ENCODE measurements at places on chromosomes 5 and 9.

DNA sequence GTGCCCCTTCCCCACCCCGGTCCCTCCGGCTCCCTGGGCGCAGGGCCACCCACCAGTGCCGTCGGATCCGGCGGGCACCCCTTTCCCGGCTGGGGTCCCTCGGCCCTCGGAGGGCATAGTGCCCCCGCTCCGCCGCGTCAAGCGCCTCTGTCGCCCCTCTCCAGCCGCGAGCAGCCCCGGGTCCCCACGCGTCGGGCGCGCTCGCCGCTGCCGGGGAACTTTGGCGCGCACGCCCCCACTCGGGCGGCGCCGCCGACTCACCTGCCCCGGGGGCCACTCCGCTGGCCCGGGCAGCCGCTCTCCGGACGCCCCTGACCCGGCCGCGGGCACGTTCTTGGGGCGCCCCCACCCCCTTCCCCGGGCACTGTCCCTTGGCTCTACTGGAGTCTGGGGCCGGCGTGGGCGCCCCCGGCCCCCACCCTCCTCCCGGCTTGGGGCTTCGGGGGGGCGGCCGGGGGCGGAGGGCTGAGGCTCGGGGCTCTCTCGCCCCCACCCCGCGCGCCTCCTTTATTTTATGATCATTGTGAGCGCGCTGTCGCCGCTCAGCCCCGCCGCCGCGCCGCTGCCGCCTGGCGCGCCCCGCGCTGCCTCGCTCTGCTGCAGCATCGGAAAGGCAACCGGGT, 1.1 kb upstream of the FAM78A start:
- no peak for DNase-seq

DNA sequence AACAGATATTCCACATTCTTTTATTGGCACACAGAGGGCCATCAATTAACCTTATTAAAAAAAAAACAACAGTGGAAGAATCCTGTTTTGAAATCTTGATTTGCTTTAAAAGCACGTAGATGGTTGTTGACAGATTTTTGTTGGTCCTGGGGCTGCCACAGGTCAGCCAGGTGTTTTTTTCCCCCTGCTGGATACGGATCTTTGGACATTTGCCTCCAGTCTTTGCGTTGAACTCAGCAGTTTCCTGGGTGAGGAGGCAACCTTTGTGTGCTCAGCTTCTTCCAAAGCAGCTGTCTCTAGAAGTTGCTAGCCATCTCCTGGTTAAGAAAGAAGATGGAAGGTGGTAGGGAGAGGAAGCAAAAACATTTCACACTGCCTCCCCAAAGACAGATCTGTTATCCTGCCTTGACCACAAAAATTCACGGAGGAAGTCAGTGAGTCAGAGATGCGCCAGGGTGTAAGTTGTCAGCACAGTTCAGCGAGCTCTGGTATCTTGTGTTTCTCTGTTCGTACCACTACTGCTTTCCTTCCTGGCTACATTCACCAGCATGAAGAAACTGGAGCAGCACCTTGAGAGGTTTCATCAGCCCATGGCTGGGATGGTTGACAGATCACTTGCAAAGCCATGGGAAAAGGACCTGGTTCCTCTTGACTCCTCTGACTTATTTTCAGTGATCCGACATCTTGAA, 207.3 kb downstream of the ARHGAP26 start:
- no peak for DNase-seq

DNA sequence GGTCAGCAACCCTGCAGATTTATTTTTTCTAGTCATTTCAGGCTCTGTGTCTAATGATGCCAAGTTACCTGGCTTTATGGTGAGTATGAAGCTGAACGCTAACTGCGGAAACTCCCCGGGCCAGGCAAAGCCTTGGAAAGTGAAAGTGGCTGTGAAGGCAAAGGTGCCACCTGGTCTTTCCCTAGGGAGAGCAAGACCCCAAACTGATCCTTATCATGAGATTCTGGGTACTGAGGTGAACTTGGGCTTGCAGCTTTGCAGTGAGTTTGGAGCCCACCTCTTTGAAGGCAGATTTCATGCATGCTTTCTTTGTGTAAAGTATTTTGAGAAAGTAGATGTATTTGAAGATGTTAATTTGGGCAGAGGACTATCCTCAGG, 63.3 kb downstream of the CARTPT start:
- no peak for DNase-seq

DNA sequence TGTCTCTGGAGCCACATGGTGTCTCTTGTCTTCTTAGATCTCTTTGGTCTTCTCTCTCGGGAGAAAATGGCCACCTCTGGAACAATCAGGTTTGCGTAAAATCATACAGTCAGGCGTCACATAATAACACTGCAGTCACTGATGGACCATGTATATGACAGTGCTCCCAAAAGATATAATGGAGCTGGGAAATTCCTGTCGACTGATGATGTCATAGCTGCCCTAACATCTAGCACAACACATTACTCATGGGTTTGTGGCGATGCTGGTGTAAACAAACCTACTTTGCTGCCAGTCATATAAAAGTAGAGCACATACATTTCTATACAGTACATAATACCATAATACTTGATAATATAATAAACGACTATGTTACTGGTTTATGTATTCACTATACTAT, 30.1 kb upstream of the RAI14 start:
- DNase-seq: no peak

GRCh38 chr5:173326501-173326960, 1.7 kb downstream of the STC2 start:
- no peak for DNase-seq

DNA sequence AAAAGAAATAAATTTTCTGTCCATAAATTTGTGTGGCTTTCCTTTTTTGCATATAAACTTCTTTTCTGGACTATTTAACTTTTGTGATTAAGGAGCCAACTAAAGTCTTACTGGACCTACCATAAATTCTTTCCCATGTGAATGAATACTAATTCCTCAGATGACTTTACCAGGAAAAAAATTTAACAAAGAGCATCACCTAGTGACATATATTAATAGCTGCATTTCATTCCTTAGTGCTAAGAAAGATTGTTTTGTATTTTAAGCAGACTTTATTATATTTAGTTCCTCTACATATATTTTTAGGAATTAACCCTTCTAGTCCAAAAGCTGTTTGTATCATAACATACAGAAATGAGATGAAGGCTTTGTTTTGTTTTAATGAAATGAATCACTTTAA, 64.4 kb downstream of the C9orf85 start:
- DNase-seq: no peak

GRCh38 chr5:138129347-138129746, 9.9 kb downstream of the NME5 start:
- DNase-seq: no peak

- DNase-seq: no peak
These were observed 167.4 kb downstream of the SLIT3 start for GRCh38 chr5:169133531-169133930.

- no peak for DNase-seq
These were observed 384.0 kb downstream of the SPOCK1 start for GRCh38 chr5:137115152-137115551.

DNA sequence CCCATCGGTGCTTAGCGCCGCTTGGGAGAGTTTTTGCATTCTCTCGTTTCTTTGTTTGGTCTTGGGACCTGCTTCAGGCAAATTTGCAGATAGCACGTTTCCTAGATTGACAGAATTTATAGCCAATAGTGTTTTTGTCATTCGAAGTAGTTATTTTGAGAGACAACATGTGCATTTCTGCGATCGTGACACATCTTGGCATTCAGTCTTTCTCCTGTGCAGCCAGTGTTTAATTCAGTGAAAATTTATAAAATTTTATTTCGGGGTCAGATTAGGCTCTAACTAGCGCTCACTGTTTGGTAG, 830 bp downstream of the PRRC1 start:
- DNase-seq: no peak

- no peak for DNase-seq
These were observed 507.2 kb downstream of the NFIB start for GRCh38 chr9:13806714-13807113.

DNA sequence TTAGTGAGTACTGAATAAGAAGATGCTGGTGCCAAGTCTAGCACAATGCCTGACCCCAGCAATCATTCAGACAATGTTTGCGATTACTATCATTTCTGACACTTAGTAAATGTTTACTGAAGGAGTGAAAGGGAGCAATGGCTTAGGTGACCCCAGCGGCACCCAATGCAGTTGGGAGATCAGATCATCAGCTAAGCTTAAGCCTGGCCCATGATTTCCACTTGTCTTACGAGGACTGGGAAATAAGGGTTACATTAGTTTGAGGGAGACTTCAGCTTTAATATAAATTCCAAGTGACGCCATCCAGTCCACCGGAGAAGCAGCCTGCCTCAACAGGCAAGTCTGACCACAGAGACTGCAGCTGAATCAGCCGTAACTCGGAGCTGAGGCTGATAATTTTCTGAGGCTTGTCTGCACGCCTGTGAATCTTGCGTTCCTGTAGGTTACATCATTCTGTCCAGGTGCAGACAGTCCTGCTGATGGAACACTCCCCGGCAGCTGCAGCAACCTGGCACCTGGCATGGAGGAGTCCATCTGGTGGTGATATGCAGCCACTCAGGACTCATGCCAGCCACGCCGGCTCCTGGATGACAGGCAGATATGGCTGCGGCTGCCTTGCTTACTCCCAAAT, 34.9 kb upstream of the FGF1 start:
- DNase-seq: peak; percentile 6

DNA sequence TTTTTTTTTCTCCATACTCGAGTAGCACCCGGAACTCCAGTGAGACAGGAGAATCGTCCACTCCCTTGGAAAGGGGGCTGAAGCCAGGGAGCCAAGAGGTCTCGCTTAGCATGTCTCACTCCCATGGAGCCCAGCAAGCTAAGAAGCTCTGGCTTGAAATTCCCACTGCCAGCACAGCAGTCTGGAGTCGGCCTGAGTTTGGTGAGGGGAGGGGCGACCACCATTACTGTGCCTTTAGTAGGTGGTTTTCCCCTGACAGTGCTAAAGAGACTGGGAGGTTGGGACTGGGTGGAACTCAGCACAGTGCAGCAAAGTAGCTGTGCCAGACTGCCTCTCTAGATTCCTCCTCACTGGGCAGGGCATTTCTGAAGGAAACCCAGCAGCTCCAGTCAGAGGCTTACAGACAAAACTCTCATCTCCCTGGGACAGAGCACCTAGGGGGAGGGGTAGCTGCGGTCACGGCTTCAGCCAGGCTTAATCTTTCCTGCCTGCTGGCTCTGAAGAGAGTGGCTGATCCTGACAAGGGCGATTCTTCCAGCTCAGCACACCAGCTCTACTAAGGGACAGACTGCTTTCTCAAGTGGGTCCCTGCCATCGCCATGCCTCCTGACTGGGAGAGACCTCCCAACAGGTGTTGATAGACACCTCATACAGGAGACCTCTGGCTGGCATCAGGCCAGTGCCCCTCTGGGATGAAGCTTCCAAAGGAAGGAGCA, 414.5 kb upstream of the ZNF608 start:
- no peak for DNase-seq

DNA sequence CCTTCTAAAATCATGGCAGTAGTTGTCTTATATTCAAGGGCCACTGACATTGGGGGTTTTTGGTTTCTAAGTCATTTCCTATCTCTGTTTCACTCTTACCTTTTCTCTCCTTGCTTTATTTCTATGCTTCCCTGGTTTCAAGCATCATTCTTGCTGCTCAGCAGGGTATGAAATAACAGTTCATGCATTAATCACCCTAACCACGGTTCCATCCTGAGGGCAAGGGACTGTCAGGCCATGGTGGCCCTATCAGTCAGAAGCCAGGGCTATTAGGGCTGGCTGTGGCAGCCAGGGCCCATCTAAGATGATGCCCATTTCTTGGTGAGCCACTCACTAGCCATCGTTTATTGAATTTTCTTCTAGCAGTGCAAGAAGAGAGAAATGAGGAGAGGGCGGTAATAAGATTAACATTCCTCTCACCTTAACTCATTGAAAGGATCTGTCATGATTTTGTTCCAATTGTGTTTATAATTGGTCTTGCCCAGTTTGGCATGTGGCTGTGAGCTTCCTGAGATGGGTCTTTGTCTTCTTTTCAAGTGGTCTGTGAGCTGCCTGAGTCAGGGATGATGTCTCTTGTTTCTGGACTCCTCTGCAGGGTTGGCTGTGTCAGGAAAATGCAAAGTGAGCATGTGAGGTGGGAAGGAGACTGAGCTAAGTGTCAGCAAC, 45.2 kb downstream of the CYSTM1 start:
- no peak for DNase-seq

- DNase-seq: no peak
These were observed 3.9 kb upstream of the PHF24 start for GRCh38 chr9:34954225-34954624.

- peak; percentile 11 for DNase-seq
These were observed 74.2 kb downstream of the WWC1 start for GRCh38 chr5:168365581-168366081.

DNA sequence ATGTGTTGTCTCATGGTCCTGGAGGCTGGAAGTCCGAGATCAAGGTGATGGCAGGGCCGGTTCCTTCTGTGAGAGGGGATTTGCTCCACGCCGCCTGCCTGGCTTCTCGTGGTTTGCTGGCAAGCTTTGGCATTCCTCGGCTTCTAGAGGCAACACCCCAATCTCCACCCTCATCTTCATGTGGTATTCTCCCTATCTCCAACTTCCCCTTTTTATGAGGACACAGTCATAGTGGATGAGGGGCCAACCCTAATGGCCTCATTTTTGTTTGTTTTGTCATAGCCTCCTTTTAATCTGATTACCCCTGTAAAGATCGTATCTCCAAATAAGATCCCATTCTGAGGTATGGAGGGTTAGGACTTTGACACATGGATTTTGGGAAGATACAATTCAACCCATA, 41.7 kb upstream of the CLK4 start:
- no peak for DNase-seq

GRCh38 chr5:944621-944927, 51.9 kb downstream of the TRIP13 start:
- DNase-seq: no peak

DNA sequence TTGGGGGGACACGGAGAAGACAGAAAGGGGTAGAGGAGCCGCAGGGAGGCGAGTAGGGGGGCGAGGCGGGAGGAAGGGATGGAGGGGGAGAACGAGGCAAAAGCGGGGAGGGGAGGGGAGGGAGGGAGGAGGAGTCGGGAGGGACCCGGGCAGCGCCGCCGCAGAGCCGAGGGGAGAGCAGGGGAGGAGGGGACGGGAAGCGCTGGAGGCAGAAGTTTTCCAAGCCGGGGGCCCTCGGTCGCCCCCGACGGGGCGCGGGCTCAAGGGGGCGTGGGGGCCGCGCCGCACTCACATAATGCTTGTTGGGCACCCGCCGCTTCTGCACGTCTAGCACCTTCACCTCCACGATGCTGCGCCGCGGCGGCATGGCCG, 353 bp downstream of the SH3PXD2B start:
- no peak for DNase-seq

GRCh38 chr9:97559111-97559514, 57.6 kb downstream of the TMOD1 start:
- DNase-seq: no peak

DNA sequence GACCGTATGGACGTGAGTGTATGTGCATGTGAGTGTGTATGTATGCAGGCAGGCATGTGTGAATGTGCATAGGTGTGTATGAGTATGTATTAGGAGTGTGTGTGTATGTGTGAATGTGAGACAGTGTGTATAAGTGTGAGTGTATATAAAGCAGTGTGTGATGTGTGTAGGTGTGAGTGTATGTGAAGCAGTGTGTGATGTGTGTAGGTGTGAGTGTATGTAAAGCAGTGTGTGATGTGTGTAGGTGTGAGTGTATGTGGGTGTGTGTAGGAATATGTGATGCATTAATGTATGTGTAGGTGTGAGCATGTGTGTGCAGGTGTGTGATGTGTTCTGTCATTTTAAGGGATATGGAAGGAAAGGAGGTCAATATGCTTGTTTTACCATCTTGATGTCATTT, 215.5 kb downstream of the GADD45G start:
- no peak for DNase-seq

- no peak for DNase-seq
These were observed 14.5 kb downstream of the CDO1 start for GRCh38 chr5:115801984-115802383.
